GM12864 (cell line): ENCODE measurements at places on chromosomes 7 and 10.

- DNase-seq, result no peak
Measured at GRCh38 chr7:111282626-111283025, 191.7 kb downstream of the LRRN3 start.

DNA sequence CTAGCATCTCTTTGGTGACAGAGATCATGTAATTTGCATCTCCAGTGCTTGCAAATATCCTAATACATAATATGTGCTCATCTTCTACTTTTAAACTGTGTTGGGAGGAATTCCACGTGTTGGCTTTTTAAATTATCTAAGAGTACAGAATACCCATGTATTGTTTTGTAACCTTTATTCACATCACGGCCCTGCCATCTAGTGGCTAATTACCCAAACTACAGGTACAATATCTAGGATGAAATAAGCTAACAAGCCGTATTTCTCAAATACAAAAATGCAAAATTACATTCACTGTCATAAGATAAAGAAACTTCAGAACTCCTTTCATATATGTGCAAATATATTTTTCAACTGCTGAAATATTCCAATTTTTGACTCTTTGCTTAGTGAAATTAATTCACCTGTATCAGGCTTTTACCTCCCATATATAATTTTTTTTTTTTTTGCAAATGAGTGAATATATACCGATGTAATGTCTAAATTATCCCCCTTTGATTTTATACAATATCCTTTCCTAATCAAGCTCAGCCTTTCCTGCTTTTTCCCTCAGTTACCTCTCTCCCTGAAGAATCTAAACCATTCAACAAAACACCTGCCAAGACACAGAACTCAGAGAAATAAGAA lies 30.3 kb upstream of the LSM8 start:
- DNase-seq, result peak; percentile 13

- DNase-seq, result no peak
Measured at GRCh38 chr10:79068203-79068561, 584 bp upstream of the ZMIZ1 start.

GRCh38 chr7:20218279-20218678 lies 1.1 kb upstream of the MACC1 start:
- no peak for DNase-seq

DNA sequence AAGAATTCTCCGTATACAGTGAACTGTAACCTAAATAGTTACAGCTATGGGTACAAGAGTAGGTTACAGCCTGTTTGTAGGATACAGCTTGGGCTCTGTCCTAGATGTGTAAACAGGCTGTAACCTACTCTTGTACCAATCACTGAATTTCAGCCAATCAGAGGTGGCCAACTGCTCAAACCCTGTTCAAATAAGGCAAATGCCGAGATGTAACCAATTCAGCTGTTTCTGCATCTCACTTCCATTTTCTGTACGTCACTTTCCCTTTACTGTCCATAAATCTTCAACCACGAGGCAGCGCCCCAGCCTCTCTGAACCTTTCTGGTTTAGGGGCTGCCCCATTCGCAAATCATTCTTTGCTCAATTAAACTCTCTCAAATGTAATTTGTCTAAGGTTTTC lies 8.3 kb upstream of the MMP21 start:
- peak; percentile 56 for DNase-seq

DNA sequence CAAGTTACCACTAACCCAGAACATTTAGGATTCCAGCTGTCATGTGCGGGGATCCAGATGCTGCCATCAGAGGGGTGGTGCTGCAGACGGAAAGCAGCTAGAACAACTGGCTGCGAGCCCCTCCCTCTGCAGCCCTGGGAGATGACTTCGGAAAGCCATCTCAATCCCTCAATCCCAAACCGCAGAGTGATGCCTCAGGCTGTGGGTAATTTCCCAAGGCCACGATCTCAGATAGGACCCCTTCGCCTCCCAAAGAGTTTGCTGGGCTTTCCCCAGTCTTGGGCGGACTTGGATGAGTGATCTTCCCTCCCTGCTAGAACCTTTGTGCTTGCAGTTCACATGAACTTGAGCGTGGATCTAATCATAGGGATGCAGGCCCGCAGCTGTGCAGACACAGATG lies 71.3 kb upstream of the EN2 start:
- no peak for DNase-seq

GRCh38 chr10:130636313-130636930 lies 500.2 kb downstream of the GLRX3 start:
- no peak for DNase-seq

GRCh38 chr7:5350600-5351385 lies 68.0 kb downstream of the SLC29A4 start:
- DNase-seq, result no peak

GRCh38 chr7:40530292-40530691 lies 395.5 kb downstream of the SUGCT start:
- DNase-seq, result no peak

- DNase-seq, result no peak
Measured at GRCh38 chr7:91114232-91114631, 150.0 kb upstream of the FZD1 start.

DNA sequence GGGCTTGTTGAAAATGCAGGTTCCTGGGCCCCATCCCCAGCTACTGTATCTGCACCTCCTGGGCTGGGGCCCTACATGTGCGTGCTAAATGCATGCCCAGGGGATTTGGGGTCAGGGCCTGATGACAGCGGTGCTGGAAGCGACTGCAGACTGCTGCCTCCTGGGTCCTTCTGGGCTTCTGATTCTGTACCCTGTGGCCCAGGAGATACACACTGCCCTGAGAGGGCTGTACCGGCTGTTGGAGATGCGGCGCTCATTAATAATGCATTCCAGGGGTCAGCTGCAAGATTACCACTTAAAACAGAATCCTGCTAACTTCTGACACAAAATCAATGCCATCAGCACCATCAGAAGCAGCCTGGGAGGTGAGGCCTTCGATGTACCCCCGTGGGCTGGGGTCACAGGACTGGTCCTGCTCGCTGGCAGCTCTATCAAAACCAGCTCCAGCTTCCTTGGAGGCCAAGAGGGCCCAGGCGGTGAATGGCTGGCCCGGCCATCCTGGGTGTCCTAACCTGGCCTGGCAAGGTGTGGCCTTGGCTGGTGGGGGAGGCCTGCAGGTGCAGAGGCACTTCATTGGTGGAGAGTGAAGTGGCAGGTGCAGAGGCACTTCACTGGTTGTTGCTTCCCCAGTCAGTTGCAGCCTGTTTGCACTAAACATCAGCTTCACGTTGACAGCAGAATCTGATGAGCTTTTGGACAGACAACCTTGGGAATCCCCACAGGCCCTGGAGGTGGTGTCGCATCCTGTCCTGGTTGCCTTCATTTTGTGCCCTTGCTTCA lies 79.2 kb downstream of the GLRX3 start:
- no peak for DNase-seq

DNA sequence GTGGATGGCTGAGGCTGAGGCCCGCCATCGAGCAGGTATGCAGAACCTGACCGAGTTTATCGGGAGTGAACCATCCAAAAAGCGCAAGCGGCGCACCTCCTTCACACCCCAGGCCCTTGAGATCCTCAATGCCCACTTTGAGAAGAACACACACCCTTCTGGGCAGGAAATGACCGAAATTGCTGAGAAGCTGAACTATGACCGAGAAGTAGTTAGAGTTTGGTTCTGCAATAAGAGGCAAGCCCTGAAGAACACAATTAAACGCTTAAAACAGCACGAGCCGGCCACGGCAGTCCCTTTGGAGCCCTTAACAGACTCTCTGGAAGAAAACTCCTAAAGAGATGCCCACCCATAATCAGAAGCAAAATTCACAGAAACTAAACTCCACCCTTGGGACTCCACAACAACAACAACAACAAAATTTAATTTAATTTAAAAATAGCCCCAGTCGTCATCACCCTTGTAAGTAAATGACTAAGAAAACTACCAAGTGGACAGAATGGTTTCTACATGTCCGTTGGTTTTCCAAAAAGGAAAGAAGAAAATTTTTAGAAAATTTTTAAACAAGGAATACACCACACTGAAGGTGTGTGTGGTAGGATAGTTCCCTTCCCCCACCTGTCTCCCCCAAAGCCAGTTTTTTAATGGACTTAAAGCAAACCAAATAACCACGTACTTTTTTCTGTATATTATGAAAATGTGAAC lies 101.7 kb upstream of the YAE1 start:
- no peak for DNase-seq

DNA sequence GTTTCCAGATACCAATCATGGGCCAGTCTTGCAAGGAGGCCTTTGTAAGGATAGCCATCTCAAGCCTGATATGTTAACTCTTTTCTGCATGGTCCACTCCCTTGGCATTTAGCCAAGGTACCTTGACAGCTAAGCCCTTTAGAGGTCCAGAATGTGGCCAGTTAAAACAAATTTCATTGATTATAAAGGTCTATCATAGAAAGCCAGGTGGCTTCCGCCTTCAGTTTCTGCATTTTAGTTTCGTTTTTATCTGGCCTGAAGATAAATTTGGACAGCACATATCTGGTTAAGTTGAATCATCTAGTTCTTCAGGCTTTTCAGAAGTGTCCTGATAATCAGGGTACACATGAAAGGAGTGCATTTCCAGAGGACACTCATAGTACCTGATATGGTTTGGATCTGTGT lies 30.7 kb downstream of the ANKIB1 start:
- DNase-seq, result peak; percentile 49

DNA sequence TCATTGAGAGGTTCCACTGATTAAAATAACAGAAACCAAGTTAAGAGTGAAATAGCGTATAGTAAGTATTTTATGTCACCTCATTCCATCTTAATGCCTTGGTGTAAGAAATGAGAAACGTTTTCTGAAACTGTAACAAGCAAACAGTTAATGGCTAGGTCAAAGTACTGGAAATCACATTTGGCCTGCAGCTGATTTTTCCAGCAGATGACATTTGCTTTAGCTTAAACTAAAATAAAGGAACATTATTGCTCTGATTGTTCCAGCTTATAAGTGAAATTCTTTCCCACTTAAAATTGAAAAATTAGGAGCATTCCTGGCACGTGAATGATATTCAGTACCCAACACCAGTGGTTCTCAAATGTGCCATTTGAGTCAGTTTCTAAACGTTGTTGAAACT lies 213.6 kb upstream of the DPP6 start:
- no peak for DNase-seq

GRCh38 chr10:72250666-72251065 lies 23.1 kb upstream of the DDIT4 start:
- DNase-seq, result no peak

- DNase-seq, result no peak
Measured at GRCh38 chr10:42242135-42242805, 396.1 kb downstream of the ZNF33B start.

- no peak for DNase-seq
Measured at GRCh38 chr7:44636926-44637325, 30.5 kb downstream of the OGDH start.

GRCh38 chr7:71636329-71636728 lies 504.4 kb downstream of the GALNT17 start:
- no peak for DNase-seq

- DNase-seq, result no peak
Measured at GRCh38 chr10:48938281-48938680, 1.4 kb downstream of the LRRC18 start.

DNA sequence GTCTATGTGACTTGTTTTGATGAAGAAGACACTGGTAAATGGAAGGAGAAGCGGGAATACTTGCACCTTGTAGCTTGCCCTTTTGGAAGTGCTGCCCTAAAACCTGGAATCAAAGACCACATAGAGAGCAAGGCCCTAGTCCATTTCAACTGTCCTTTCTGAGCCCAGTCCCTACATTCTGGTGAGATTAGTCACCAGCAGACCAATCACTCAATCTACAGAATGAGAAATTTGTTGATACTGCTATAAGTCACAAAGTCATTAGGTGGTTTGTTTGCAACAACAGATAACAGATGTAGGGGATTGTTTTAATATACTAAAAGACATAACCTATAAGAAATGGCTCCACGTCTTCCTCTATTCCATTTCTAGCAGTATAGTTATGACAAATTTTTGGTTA lies 33.6 kb downstream of the WASL start:
- DNase-seq, result no peak

GRCh38 chr7:517774-518629 lies 1.6 kb downstream of the PDGFA start:
- no peak for DNase-seq

DNA sequence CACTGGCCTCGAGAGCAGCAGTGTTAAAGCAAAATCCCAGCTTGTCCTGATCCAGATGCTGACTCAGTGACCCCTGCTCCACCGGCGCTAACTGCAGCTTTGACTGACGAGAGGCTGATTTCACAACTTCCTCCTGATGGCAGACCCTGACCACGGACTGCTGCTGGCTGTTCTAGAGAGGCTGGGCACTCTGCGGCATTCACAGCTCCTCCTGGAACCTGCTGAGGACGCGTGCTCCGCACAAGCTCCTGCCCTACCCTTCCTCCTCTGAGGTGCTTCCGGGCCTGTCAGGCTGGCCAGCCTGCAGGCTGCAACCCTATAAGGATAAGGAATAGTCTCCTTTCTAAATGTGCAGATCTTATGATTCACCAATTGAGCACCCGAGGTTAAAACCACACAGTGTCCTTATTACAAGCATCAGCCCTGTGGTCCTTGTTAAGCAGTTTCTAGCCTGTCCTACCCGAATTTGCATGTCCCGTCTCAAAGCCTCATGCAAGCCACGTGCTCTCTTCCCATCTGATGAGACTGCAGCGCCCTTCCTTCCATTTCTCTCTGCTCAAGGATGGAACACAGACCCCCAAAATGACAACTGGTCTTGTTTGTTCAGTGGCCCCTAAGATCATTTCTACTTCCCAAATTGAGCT lies 35.5 kb upstream of the NCAPG2 start:
- no peak for DNase-seq

GRCh38 chr7:98034081-98035035 lies 44.4 kb upstream of the OCM2 start:
- no peak for DNase-seq

DNA sequence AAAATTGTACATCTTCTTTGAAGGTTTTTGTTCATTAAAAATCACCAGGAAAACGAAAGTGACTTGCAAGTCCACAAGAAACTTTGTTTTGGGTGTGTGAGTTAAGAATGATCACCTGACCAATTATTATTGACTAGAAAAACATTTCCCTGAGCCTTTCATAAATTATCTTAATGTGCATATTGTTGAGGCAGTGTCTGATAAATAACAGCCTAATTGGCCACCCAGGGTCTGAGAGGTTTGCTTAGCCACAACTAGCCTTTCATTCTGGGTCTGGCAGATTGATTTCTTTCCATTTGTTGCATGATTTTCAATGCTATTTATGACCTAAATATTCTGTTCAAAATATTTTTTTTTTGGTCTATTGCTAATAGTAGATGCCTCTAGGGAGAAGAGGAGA lies 152.8 kb downstream of the AUTS2 start:
- no peak for DNase-seq

DNA sequence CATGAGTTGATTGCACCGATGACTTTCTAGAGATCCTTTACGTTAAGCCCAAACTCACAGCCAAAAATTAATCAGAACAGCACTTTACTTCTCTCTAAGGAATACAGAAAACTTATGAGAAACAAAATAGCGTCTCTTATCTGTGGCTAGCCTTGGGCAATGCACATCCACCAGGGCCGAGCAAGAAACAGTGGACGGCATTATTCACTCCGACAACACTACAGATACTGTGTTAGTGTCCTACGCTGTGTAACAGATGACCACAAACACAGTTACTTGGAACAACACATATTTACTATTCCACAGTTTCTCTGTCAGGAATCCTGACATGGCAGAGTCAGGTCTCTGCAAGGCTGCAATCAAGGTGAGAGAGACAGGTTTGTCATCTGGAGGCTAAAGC lies 598.3 kb upstream of the ADARB2 start:
- DNase-seq, result no peak
